AG09319 (cell line): ENCODE measurements at places on chromosomes 11 and 22.

- no peak for DNase-seq
These were observed 2.2 kb downstream of the PPP2R5B start for GRCh38 chr11:64926689-64927088.

DNA sequence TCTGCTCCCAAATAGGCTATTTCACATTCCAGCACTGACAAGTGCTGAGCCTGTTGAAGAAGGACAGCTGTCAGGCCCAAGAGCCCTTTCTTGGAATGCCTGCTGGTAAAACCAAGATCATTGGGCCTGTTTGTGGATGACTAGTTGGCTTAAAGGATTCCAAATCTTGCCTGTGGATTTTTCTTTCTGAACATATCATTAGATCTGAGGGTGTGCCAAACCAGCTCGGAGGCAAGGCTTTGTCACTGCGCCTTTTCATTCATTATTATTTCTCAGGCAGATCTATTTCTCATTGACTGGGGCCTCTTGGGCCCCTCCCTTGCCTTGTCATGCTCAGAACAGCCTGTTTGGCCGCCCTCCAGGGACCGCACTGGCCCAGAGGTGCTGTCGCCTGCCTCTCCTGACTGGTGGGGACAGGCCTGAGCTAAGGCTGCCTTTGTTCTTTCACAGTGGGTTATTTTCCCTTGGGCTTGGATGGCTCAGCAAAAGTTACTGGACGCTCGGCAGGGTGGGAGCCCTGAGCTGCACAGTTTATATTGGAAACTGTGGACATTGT lies 222.7 kb upstream of the SESN3 start:
- DNase-seq: no peak

DNA sequence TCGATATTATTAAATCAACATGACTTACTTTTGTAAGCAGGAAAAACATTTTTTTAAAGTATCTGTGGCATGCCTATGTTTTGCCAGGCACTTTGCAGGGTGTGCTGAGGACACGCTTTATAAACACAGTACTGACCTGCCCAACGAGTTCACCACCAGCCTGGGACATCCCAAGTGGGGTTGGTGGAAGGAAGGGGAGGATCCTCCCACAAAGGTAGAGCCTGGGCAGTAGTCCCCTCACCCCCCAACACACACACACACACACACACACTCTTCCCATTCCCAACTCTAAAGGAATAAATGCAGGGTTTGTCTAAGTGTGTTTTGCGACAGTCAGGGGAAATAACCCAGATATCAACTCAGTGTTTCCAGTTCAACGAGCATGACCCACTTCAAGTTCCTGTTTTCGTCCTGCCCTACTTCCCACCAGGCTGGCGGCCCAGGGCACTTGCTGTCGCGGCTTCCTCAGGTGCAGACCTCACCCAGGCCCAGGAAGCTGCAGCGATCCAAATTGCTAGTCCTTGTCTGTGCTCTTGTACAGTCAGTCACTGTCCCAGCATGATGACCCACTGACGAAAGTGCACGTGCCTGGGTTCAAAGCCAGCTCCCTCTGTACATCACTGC lies 3.1 kb downstream of the CERK start:
- DNase-seq: no peak

GRCh38 chr11:111922803-111923202 lies 4.1 kb downstream of the C11orf52 start:
- DNase-seq: no peak

GRCh38 chr11:99920956-99921355 lies 766.1 kb upstream of the ARHGAP42 start:
- no peak for DNase-seq

GRCh38 chr11:134609361-134610115 lies 197.5 kb upstream of the B3GAT1 start:
- no peak for DNase-seq

- DNase-seq: no peak
These were observed 130.5 kb upstream of the ANO3 start for GRCh38 chr11:26201411-26201810.
